ENCODE measurements at places on chromosomes 2 and 18.

DNA sequence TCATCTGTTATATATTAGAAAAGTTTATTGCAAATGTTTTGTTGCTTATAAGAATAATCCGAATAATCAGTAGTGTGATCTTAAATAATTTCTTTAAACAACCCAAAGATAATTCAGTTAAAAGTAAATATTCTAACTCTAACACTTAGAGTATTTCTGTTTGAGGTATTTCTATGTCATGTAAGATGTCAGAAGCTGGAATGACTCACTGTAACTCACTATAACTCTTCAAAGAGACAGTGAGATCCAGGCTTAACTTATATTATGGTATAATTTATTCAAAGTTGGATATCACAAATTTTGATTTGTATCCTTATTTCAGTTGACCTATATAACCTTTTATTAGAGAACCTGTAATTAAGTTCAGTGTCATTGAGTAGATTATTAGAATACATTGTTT lies 6.9 kb downstream of the MBD5 start:
- DNase-seq, result no peak

DNA sequence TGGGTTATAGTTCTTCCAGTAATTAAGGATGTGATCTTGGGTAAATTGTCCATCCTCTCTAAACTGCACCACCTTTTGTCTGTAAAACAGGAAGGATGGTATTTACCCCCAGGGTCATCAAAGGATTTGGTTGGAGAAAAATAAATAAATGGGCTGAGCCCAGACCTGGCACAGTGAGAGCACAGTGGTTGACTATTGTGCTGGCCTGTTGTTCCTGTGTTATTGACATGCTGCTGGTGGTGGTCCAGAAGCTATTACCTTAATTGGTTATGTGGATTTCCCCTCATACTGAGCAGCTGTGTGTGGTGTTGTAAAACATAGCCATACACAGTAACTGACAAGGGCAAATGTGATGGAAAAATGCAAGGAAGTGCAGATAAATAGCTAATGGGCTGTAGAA lies 746 bp upstream of the IL37 start:
- DNase-seq, result peak; percentile 4

GRCh38 chr2:238425979-238426567 lies 654 bp upstream of the ASB1 start:
- DNase-seq, result peak; percentile 43

GRCh38 chr2:233055362-233055761 lies 4.8 kb upstream of the INPP5D start:
- DNase-seq, result no peak

DNA sequence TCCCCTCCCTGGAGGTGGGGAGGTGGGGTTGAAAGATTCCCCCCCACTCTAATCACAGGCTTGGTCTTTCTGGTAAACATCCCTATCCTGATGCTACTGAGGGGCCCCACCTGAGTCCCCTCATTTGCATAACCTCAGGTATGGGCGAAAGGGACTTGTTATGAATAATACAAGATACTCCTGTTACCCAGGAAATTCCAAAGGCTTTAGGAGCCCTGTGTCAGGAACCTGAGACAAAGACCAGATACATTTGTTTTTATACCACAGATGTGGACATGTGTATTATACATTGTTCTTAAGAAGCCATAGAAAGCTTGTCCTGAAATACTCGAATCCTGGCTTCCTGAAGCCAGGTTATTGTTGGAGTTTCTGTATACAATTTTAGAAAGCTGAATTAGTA lies 62.8 kb downstream of the MYO1B start:
- no peak for DNase-seq

DNA sequence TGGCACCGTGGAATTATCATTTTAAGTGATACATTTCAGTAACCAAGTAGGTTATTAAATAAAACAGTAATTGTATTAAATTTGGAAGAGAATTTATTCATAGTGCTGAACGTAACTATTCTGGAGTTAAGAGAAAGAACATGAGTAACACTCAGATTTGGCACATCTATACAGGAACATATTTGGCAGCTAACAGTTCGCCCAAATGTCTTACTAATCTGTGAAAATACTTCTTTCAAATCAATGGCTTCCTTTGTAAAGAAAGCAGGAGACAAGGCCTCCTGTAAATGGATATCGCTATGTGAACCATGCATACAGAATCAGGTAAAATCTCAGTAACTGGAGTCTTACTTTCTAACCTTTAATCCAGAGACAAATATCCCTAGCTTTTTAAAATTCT lies 64.4 kb downstream of the ZNF516 start:
- DNase-seq, result no peak

GRCh38 chr2:23078784-23079434 lies 306.1 kb upstream of the KLHL29 start:
- DNase-seq, result no peak

DNA sequence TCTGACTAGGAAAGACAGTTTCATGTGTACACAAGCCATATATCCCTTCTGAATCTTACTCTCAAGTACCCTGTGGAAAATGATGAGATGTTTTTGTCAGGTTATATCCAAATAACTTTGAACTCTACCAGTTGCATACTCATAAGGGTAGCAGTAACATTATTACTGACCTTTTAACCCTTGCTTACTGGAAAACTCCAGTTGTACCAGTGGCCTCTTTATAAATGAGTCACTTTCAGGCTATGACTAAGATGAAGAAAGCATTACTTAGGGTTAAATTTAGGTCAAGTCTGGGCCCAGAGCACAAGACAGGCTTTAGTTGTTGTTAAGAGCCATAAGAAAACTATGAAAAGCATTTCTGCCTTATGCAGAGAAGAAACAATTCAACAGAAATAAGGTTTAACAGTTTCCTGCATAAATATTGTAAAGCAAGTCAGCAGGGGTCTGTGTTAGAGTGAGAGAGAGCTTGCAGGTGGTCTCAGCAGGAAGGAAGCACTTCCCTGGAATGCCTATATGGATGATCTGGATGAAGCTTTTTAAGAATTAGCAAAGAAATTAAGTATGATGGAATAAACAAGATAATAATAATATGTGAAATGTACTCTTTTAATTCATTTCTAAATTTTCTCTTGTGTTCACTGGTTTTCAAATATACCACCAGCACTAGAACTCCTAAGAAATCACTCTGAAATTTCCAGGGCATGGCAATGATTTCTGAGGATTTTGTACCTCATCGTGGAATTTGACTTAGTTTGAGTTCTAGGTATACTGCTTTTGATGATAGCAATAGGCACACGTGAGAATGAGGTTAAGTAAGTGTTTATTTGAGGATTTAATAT lies 126.6 kb downstream of the UBE2E3 start:
- DNase-seq, result no peak

- DNase-seq, result peak; percentile 88
Observed at GRCh38 chr2:176056406-176056805, 27.4 kb downstream of the EVX2 start.

- no peak for DNase-seq
Observed at GRCh38 chr2:137155356-137156104, 390.2 kb downstream of the THSD7B start.

DNA sequence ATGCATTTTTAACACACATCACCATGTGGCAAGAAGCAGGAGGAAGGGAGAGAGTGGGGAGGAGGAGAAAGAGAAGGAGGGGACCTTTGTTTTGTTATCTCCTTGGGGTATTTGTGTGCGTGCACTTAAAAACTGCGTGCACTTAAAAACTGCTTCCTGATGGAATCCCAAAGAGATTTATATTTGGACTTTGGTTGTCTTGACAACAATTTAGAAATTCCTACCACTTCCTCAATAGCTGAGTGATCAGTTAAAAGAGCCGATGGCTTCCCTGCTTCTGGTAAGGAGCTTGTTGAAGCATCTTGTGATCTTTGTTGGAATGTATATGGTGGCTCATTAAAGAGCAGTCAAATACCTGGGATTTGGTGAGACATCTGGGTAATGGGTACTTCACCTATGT lies 4.5 kb downstream of the RAB31 start:
- no peak for DNase-seq

GRCh38 chr2:132670496-132671150 lies 618 bp upstream of the LYPD1 start:
- peak; percentile 2 for DNase-seq

DNA sequence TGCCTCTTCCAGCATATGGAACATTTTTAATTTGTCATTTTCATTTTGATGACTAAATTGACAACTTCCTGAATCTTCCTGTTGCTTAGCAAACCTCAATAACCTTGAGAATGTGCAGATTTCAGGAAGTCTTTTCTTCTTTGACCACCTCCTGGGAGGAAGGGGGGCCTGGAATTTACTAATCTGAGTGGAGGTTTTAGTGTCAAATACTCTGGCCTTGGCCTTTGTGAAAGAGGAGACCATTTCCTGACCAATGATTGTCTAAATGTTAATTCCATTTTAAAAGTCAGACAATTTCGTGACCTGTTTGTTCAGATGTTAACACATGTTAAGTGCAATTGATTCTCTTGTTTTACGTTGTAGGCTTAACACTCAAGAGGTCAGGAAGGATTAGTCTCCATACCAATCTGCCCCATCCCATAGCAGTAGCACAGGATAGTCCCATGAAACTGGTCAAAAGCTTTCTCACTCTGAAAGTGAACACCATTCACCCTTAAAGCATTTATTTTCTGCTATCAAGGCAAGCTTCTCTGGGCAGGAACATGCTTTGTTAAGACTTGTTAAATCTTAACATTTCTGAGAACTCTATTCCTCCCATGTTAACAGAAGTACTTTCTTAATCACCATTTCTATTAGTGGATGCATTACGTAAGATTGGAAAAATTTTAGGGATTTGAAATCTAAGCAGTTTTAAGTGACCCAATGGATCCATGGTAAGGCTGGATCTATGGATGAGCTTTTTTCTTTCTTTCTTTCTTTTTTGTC lies 219.6 kb downstream of the RND3 start:
- no peak for DNase-seq

GRCh38 chr2:6535572-6535971 lies 330.1 kb downstream of the CMPK2 start:
- no peak for DNase-seq

- no peak for DNase-seq
Observed at GRCh38 chr2:117701365-117701764, 113.1 kb upstream of the DDX18 start.

- DNase-seq, result no peak
Observed at GRCh38 chr2:215609089-215610032, 173.5 kb upstream of the FN1 start.

DNA sequence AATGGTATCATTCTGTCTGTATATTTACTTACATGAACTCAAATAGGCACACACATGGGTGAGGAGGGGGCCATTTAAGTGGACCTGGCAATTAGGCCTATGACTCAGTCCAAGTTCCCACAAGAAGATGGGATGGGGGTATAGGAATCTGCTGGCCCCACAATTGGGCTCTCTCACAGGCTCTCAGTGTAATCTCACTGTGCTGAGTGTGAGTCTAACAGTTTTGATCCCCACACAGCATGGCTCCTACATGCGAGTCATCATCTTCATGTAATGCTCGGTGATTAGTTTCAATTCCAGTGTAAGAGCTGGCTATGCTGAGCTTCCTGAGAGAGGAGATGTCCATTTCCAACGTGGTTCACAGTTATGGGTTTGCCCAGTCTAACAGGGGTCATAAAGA lies 114.0 kb downstream of the GATA6 start:
- DNase-seq, result no peak

- no peak for DNase-seq
Observed at GRCh38 chr18:7545734-7546133, 21.4 kb upstream of the PTPRM start.

- no peak for DNase-seq
Observed at GRCh38 chr2:150880986-150881385, 380.7 kb downstream of the RBM43 start.

DNA sequence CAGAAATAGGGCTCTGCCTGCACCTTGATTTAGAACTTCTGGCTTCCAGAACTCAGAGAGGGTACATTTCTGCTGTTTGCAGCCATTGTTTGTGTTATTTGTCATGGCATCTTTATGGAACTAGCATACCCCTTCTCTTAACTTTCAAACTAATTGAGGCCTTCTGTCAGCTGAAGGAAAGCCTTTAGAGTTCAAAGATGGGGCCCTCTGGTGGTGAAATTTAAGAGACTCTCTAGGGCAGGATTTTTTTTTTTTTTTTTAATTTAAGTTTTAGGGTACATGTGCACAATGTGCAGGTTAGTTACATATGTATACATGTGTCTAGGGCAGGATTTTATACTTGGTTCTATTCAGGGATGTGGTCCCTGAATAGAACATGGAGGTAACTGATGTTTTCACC lies 260.6 kb upstream of the LINC00305 start:
- no peak for DNase-seq

GRCh38 chr18:34153711-34154110 lies 71.0 kb downstream of the NOL4 start:
- no peak for DNase-seq

DNA sequence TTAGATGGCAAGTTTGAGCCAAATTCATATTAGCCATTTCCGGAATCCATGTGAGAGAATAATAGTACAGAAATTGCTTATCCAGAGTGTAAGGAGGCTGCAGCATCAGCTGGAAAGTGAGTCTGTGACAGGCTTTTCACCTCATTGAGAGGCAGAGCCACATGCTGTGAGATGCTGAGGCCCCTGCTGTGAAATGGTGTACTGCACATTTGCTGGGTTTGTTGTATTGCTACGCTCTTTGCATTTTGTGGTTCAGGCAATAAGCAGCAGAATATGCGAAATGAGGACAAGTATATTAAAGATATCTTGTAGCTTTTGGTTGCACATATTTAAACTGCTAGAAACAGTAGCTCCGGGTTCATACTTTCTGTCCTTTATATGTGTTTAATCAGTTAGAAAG lies 37.0 kb downstream of the NABP1 start:
- DNase-seq, result no peak

DNA sequence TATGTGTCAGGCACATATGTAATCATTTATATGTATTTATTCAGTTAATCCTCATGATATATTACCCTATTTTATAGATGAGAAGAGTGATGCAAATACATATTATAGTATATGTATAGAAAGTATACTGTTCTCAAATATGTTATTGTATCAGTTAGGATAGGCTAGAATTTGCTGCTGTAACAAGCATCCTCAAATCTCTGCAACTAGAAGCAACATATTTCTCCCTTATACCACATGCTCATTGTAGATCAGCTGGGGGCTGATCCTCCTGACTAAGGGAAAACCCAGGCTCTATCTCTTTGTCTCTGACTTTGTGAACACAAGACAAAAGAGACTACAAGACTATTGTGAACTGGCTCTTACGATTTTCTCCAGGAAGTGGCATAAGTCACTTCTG lies 24.8 kb upstream of the HS6ST1 start:
- no peak for DNase-seq
